ENCODE measurements at places on chromosomes 13 and 19.

DNA sequence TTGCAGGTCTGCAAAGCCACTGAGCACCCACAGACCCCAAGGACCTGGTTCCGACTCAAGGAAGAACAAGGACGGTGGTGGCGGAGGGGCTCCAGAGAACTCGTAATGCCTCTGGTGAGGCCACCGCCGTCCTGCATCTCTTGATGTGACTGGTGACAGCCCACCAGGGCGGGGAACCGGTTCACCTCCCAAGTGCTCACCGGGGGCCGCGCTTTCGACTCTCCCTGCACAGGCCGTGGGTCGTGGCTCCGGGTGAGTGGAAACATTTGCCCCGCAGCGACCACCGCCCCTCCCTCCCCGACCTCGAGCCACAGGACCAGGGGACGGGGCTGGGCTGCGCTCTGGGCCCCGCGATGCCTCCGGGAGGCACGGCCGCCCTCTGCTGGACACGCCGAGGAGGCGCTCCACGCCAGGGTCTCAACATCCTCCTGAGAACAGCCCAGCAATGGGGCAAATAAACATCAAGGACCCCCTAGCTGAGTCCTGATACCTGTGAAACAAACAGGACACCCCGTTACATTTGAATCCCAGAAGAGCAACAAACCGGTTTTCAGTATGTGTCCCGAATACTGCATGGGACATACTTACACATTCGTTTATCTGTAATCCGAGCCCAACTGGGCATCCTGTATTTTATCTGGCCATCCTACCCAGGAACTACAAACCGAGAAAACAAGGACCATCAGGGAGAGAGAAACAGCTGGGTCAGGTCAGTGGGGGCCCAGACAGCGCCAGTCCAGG is 3.9 kb upstream of the PLPP2 start:
- DNase-seq = peak; percentile 18

DNA sequence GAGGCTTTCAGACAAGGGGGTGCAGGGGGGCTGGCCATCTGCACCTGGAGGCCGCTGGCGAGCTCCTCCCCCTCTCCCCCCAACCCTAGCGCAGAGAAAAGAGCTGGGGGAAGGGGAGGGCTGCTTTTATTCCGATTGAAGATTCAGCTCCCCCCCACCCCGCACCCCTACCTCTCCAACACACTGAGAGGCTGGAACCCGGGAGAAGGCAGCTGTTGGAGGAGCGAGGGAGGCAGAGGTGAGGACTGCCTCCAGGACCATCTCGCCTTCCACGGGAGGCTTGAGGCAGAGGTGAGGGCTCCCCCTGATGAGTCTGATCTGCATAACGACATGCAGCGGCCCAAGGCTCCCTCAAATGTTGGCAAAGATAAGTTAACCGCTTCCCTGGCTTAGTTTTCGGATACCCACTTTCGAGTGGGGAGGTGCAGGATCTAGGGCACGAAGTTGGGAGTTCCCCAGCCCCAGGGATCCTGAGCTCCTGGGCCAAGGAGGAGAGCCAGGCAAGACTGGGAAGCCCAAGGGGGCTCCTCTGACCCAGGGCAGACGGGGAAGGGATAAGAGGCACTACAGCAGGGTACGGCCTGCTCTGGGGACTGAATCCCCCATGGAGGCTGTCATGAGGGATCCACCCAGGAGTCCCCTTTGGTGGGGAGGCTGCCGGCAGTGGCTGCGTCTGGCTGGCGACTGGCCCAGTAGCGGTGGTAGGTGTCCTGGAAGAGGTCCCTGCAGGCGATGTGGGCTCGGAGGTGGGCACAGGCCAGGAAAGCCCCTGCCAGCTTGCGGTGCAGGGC is 1.2 kb upstream of the NUMBL start:
- no peak for DNase-seq

GRCh38 chr19:38376576-38376975 is 2.2 kb downstream of the PSMD8 start:
- DNase-seq = no peak

GRCh38 chr13:33497146-33497845 is 211.7 kb upstream of the STARD13 start:
- no peak for DNase-seq

DNA sequence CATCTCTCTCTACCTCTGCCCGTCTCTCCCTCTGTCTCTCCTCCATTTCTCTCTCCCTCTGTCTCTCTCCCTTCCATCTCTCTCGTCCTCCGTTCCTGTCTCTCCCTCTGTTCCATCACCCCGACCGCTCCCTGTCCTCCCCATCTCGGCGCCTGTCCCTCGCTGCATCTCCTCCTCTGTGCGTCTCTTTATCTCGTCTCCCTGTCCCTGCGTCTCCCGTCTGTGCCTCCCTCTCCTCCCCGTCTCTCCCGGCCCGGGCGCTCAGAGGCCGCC is 4.6 kb downstream of the GRIN2D start:
- no peak for DNase-seq

- no peak for DNase-seq
Measured at GRCh38 chr13:75393839-75394520, 88.0 kb downstream of the TBC1D4 start.
